Activated naive CD8-positive, alpha-beta T cell treated with anti-CD3 and anti-CD28 coated beads, Interleukin-2, amount 50 U/mL, for 24 hours (primary cell): ENCODE measurements at places on chromosomes 1 and 21.

DNA sequence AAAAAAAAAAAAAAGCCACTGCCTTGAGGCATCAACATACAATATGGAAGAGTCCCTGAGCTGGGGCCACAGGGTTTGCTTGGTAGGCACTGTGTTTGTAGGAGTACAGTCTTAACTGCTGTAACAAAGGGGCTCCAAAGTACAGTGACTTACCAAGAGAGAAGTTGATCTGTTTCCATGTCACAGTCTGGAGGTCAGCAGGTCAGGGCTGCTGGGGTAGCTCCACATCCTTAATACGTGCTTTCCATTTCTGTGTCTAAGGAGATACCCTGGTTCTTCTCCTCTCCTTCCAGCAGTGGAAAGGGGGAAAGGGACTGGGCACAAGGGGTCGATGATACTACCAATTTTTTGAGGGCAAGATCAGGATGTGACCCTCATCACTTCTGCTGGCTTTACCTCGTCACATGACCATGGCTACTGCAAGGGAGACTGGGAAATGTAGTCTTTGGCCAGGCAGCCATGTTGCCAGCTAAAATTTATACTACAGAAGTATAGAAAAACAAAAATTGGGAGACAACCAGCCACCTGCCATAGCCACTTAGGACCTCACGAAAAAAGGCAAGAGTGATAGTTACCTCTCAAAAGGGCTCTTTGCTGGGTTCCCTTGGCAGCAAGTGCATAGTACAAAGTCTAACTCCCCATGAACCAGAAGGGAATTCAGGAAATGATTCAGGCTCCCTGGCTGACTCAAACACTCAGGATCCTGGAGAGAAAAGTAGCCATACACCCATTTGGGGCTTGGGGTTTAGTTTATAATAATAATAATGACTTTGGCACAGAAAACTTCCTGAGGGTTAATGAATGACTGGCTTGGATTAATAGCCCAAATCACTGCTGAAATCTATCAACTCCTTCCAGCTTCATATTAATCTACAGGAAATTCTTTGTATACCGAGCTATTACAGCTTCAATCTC lies 52.7 kb upstream of the ATP5PO start:
- H3K4me1 ChIP-seq, result peaks cover 23% of the 10 kb centered on the region
- peak overlapping the region; percentile 11 for H3K27ac ChIP-seq
- H3K27me3 ChIP-seq, result no peaks in the 10 kb centered on the region
- DNase-seq, result no peak
- H3K4me3 ChIP-seq, result no peak overlapping the region

GRCh38 chr1:33925586-33925985 lies 61.7 kb downstream of the HMGB4 start:
- no peak for DNase-seq
- H3K27ac ChIP-seq, result no peak overlapping the region
- H3K4me1 ChIP-seq, result no peaks in the 10 kb centered on the region
- no peak overlapping the region for H3K4me3 ChIP-seq
- peaks cover 4% of the 10 kb centered on the region for H3K27me3 ChIP-seq
- H3K36me3 ChIP-seq, result no peaks in the 10 kb centered on the region

GRCh38 chr21:37916310-37917051 lies at the start of gene KCNJ6:
TSS of gene KCNJ6 (minus strand) at chr21:37916457. CDS start at chr21:37840682, 75,775 bp downstream.
- DNase-seq, result peak; percentile 16
- no peak within 1 kb of the TSS for H3K4me3 ChIP-seq
- H3K27me3 ChIP-seq, result peaks cover 60% of the 10 kb centered on the region
- H3K27ac ChIP-seq, result no peak within 1 kb of the TSS
- no peaks in the 10 kb centered on the region for H3K36me3 ChIP-seq
- H3K4me1 ChIP-seq, result no peaks in the 10 kb centered on the region

GRCh38 chr1:185598332-185598731 lies 135.9 kb upstream of the HMCN1 start:
- no peak for DNase-seq
- H3K4me3 ChIP-seq, result no peak overlapping the region
- no peak overlapping the region for H3K27ac ChIP-seq
- peaks cover 9% of the 10 kb centered on the region for H3K4me1 ChIP-seq
- no peaks in the 10 kb centered on the region for H3K27me3 ChIP-seq

DNA sequence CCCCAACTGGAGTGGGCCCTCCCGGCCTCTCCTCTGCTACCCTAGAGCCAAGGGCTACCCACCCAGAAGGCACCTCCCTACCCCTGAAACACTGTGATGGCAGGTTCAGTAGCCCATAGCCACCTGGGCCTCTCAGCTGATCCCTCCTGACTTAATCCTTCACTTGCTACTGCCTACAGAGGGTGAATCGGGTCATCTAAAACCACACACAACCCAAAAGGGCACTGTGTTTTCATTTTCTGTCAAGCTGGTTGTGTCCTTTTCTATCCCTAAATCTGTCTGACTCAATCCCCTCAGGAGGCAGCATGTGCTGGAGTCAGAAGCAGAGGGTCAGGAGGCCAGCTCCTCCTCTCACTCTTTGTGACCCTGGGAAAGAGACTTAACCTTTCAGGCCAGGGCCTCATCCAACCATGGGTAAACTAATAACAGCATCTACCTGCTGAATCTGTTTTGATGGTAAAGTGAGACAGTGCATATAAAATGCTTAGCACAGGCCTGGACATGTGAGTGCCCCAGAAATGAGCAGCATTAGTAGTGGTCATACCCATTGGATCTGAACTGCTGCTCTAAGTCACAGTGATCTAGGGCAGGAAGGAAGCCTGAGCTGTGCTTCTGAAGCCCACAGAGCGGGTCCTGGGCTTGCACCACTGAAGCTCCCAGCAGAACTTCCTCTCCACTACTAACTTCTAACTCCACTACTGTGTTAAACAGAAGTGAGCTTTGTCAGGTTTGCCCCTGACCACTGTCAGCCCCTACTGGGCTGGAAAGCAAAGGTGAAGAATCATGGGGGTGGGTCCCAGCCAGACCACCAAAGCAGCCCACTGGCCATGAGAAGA lies 11.0 kb downstream of the PMVK start:
- H3K4me1 ChIP-seq, result peaks cover 2% of the 10 kb centered on the region
- H3K27ac ChIP-seq, result no peak overlapping the region
- H3K4me3 ChIP-seq, result no peak overlapping the region

DNA sequence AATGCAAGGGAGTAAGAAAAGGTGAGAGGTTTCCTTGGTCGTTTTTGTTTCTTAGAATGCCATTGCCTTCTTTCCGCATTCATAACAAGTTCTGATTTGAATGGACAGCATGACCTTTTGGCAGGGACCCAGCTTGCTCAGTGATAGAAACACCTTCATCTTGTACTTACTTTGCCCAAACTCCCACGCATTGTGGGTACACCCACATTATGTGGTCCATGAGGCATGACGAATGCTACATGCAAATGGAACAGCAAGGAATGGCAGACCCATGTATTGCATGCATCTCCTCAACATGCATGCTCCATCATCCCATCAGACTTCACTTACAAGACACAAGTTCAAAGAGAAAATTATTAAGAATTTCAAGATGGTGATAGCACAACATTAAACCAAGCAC lies 102.8 kb downstream of the CDC7 start:
- no peaks in the 10 kb centered on the region for H3K36me3 ChIP-seq
- H3K4me3 ChIP-seq, result no peak overlapping the region
- no peaks in the 10 kb centered on the region for H3K27me3 ChIP-seq
- DNase-seq, result peak; percentile 54
- H3K27ac ChIP-seq, result no peak overlapping the region

DNA sequence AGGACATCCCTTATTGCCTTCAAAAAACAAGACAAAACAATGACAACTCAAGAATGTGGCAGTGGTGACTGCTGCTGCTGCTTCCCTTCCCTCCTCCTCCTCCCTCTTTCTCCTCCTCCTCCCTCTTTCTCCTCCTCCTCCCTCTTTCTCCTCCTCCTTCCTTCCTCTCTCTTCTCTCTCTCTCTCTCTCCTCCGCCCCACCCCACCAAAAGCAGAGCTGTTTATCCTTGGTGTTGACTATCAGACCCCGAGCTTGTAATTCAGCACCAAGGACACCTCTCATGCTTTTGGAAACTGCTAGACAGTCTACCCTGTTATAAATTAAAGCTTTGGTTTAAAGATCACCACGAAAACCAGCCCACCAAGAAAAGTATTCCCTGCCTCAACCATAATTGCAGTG lies 72.4 kb upstream of the IFNAR2 start:
- H3K4me3 ChIP-seq, result no peak overlapping the region
- H3K27ac ChIP-seq, result no peak overlapping the region
- H3K36me3 ChIP-seq, result no peaks in the 10 kb centered on the region
- no peak for DNase-seq

DNA sequence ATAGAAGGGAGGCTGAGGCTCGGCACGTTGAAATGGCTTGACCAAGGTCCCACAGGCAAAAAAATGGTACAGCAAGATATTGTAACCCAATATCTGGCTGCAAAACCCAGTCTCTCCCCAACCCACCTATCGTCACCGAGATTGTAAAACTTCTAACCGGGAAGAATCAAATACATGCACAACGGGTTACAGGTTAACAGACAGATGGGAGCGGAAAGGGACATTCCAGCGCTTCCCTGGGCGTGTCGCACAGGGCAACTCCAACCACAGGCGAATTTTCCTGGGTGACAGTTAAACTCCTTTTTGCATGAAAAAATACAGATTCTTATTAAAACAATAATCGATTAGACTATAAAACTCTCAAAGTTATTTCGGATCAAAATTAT lies 31.8 kb upstream of the JUN start:
- no peaks in the 10 kb centered on the region for H3K27me3 ChIP-seq
- peak overlapping the region; percentile 64 for H3K27ac ChIP-seq
- DNase-seq, result no peak
- peak overlapping the region; percentile 78 for H3K4me3 ChIP-seq
- peaks cover 48% of the 10 kb centered on the region for H3K4me1 ChIP-seq
- no peaks in the 10 kb centered on the region for H3K36me3 ChIP-seq

- H3K4me1 ChIP-seq, result no peaks in the 10 kb centered on the region
- H3K36me3 ChIP-seq, result no peaks in the 10 kb centered on the region
- H3K27me3 ChIP-seq, result no peaks in the 10 kb centered on the region
- no peak overlapping the region for H3K27ac ChIP-seq
Observed at GRCh38 chr21:19507682-19508260, 1104.2 kb upstream of the TMPRSS15 start.

DNA sequence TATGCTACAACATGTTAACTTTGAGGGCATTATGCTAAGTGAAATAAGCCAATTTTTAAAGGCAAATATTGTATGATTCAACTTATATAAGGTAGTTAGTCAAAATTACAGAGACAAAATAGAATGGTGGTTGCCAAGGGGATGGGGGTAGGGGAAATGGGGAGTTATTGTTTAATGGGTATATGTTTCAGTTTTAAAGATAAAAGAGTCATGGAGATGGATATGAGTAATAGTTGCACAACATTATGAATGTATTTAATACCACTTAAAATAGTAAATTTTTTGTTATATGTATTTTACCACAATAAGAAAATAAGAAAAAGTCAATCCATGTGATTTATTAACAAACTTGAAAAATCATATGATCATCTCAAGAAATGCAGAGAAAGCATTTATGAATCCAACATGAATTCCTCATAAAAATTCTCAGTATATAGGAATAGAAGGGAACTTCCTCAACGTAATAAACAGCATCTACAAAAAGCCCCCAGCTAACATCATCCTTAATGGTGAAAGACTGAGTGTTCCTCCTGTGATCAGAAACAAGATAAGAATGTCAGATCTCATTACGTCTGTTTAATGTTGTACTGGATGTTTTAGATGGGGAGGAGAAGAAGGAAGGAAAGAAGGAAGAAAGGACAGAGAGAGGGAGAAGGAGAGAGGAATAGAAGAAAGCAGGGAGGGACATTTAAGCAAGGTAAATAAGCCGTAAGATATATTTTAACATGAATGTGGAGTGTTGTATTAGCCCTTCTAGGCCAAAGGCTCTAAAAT lies 6.7 kb upstream of the TSEN15 start:
- peaks cover 2% of the 10 kb centered on the region for H3K4me1 ChIP-seq
- H3K27ac ChIP-seq, result no peak overlapping the region
- peaks cover 41% of the 10 kb centered on the region for H3K27me3 ChIP-seq
- no peak overlapping the region for H3K4me3 ChIP-seq
- no peak for DNase-seq
- H3K36me3 ChIP-seq, result no peaks in the 10 kb centered on the region

DNA sequence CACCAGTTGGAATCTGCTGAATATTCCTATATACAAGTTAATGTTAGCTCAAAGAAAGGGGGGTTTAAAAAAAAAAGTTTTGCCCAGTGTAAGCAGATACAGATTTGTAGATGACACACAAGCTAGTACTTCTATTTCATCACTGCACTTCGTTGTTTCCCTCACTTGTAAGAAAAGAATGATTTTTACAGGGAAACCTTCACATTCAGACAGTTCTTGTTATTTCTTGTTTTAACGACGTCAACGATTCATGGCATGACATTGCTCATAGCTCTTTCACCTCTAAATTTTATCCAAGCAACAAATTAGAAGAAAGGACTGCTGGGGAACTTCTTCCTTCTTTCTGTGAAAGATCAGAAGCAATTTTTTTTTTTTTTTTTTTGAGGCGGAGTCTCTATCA lies 25.7 kb upstream of the C1orf105 start:
- no peak for DNase-seq
- peaks cover 87% of the 10 kb centered on the region for H3K4me1 ChIP-seq
- H3K27me3 ChIP-seq, result no peaks in the 10 kb centered on the region
- H3K4me3 ChIP-seq, result peak overlapping the region; percentile 62
- H3K36me3 ChIP-seq, result no peaks in the 10 kb centered on the region

GRCh38 chr1:60894741-60895140 lies 187.6 kb upstream of the NFIA start:
- H3K4me3 ChIP-seq, result no peak overlapping the region
- H3K27ac ChIP-seq, result no peak overlapping the region
- peaks cover 2% of the 10 kb centered on the region for H3K27me3 ChIP-seq

- H3K4me3 ChIP-seq, result no peak overlapping the region
- DNase-seq, result no peak
- H3K36me3 ChIP-seq, result peaks cover 2% of the 10 kb centered on the region
- peak overlapping the region; percentile 1 for H3K27ac ChIP-seq
Observed at GRCh38 chr1:231108516-231109302, 53.1 kb upstream of the TRIM67 start.

DNA sequence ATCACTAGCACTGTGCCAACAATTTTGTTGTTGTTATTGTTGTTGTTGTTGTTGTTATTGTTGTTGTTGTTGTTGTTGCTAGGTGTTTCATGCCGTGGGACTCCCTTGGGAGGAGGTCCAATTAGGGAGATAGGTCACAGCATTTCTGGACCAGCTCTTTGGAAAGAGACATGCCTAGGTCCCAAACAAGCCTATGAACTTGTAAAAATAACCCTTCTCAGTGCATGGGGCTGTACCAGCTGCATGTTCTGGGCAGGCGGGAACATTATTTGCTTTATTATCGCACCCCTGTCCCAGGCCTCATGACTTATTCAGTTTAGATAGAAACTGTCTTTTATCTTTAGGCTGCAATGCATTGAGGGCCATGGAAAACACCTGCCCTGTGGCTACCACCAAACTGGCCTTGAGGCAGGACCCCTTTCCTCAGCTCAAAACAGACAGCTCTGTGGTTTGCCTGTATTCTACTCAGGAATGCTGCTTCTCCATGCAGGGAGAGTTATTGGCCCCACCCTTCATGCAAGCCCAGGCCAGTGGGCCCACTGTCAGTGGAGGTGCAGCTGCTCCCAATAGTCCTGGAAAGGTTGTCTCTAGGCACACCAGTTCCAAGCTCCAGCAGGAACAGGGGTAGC lies 386.5 kb upstream of the BRINP3 start:
- DNase-seq, result no peak
- H3K27me3 ChIP-seq, result no peaks in the 10 kb centered on the region
- no peak overlapping the region for H3K4me3 ChIP-seq
- no peaks in the 10 kb centered on the region for H3K4me1 ChIP-seq
